NCI-H345 (cell line): ENCODE measurements at places on chromosomes 2 and 18.

DNA sequence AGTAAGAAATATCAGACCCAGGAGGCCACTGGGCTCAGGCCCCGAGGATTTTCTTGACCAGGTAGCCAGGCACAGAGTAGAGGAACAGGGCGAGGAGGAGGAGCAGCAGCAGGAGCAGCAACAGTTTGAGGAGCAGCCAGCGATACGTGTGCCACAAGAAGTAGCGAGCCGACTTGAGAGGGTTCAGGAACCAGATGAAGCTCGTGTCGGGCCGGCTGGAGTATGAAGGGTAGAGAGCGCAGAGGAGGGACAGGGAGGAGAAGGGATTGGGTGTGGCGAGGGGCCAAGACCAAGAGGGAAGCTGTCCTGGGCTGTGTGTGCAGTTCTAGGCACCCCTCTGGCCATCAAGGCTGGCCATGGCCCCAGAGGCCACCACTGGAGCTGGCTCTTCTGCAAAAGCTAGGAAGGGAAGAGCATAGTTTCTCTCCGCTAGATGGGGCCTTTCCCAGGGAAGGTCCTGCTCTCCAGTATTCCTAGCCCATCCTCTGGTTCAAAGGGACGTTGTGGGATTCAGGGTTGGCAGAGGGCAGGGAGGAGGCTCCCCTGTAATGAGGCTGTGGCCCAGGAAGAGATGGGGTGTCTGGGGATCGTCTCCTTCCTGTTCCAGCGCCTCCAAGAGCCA is 17.8 kb downstream of the OTOF start:
- no peak for DNase-seq

DNA sequence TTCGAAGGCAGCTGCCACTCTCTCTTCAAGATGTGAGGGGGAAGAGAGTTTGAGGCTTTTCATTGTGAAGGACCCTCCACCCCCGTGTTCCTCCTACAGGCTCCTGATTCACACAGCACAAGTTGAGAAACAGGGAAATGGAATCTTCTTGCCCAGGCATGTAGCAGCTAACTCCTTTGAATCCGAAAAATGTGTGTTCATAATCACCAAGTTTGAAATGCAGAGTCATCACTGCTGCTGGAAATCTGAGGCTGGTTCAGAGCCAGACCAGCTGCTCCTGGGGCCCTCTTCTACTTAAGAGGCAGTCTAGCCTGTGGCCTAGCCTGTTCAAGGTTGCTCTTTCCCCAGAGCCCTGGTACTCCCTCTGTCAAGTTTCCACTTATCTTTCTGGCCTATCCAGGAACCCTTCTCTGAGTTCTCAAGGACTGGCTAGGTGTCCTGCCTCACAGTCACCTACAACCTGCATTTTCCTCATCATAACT is 166.4 kb downstream of the TMEM247 start:
- no peak for DNase-seq

DNA sequence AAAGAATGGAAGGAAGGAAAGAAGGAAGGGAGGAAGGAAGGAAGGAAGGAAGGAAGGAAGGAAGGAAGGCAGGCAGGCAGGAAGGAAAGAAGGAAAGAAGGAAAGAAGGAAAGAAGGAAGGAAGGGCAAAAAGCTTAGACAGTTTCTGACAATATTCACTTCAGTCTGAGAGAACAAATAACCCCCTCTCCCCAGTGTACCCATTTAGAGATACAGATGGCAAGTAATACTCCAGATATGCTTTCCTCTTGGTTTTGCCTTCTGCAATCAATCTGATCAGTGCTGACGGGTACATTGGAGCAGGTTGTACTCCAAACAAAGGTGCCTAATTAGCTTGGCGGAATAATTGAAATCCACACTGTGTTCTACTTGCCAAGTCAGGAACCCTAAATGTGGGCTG is 534.6 kb upstream of the TMEFF2 start:
- DNase-seq: no peak

DNA sequence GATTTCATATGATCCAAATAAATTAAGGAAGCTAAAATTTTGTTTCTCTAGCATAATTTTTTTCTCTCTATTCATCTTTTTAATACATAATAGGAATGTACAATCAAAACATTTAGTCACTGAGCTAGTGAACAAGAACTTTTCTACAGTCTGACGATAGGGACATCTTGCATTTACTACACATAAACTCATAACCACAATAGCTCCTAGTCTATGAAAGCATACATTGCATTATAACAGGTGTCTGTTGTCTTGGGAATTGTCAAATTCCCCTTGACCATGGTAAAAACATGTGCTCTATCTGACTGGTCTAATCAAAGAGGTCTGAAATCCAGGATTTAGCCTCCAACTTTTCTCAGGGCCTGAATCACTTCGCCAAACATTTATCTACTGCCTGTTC is 144.8 kb downstream of the FAM124B start:
- no peak for DNase-seq

- DNase-seq: no peak
These were observed 7.3 kb upstream of the GMPPA start for GRCh38 chr2:219491278-219491963.
